ENCODE measurements at places on chromosomes 4 and X.
A peak's percentile ranks its signal among the peaks of the same experiment; 100 is the strongest.

- DNase-seq, result no peak
These were observed 27.2 kb downstream of the HTR2C start for GRCh38 chrX:114611018-114611619.

GRCh38 chrX:1411326-1411725 lies 19.4 kb upstream of the SLC25A6 start:
- no peak for DNase-seq

DNA sequence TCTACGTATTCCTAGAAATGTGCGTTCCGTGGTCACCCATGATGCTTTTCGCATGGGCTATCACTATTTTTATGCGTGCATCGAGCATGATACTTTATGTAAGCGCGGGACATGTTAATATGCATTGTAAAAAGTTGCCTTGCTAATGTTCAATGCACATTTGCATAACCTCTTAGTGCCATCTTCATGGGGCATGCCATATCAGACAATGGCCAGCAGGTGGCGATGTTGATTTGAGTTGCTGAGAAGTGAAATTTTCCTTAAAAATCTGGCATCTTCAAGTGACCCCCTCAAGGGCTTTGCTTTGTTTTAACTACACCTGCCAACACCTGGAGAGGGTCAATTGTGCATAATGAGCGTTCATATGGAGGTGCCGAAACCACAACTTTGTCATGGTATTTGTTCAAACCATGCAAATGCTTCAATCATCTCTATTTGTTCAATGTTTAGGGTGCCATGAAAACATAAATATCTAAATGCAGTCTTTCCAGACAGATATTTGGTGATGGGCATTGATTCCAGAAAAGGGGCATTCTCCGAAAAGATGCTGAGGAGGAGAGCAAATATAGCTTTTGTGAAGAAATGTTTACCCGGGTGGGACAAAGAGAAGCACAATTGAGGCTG lies 833.9 kb upstream of the PRKX start:
- no peak for DNase-seq

DNA sequence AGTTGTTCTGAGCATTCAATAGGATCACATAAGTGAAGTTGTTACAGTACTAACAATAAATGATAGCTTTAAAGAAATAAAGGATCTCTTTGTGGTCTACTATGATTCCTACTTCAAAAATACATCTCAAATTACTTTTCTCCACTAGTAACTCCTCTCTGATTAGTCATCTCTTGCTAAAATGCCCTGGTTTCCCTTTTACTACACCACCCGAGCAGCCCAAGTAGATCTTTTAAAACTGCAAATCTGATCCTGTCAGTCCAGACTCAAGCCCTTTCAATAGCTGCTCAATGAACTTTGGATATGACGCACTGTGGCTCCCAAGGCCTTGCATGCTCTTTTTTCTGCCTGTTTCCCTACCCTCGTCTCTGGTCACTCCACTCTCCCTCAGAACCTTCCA lies 97.5 kb downstream of the MAOA start:
- no peak for DNase-seq

- peak; percentile 77 for DNase-seq
These were observed 23.2 kb upstream of the AASDH start for GRCh38 chr4:56410247-56411062.

- DNase-seq, result no peak
These were observed 78.2 kb downstream of the IL21 start for GRCh38 chr4:122542411-122543236.

DNA sequence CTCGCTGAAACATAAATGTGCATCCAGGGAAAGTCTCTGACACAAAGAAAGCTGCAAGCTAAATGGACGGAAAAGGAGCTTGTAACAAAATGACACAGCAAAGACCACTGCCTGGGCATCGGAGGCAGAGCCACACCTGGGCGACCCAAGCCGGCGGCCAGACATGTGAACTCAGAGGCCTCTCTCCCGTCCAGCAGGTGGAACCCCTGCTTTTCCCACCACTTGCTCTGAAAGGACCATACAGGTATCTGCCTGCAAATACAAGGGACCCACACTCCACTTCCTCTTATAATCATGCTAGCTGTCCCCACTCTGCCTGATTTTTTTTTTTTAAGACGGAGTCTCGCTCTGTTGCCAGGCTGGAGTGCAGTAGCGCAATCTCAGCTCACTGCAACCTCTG lies 12.0 kb downstream of the CPLX1 start:
- DNase-seq, result no peak

DNA sequence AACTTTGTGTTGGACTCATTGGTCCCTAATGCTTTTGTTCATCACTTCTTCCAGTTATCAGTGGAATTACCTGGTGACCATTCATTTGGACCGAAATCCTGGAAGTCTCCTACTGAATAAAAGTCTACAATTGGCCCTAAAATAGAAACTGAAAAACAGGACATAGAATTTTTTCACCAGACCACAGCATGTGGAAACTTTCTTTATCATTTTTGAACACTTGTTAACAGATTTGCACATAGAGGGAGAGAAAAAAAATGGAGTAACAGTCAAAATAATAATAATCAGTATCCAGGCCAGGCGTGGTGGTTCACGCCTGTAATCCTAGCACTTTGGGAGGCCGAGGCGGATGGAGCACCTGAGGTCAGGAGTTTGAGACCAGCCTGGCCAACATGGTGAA lies 7.1 kb downstream of the EPGN start:
- no peak for DNase-seq

GRCh38 chr4:114488301-114488982 lies 110.2 kb upstream of the UGT8 start:
- DNase-seq, result no peak

GRCh38 chr4:103111598-103111997 lies 12.0 kb upstream of the BDH2 start:
- DNase-seq, result no peak

GRCh38 chr4:65597697-65598096 lies 72.6 kb downstream of the EPHA5 start:
- DNase-seq, result no peak

GRCh38 chr4:54482529-54483200 lies 175.1 kb upstream of the KIT start:
- no peak for DNase-seq

DNA sequence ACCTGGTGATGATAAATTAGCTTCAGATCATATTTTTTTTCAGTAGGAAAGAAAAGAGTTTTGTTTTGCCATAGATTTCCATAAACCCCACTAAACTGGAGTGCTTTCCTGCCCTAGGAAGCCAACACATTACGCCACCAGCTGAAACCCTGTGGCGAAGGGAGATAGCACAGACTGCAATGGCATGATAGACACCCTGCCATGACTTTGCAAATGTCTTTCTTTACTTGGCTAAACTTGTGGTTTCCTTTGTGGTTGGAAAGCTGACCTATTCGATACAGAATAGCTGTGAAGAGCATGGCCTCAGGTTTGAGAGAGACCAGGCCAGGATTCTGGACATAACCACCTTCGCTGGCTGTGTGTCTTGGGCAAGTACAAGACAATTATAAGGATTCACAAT lies 19.1 kb downstream of the MFAP3L start:
- DNase-seq, result no peak

- no peak for DNase-seq
These were observed 195.2 kb upstream of the EPHA5 start for GRCh38 chr4:65865489-65865888.

DNA sequence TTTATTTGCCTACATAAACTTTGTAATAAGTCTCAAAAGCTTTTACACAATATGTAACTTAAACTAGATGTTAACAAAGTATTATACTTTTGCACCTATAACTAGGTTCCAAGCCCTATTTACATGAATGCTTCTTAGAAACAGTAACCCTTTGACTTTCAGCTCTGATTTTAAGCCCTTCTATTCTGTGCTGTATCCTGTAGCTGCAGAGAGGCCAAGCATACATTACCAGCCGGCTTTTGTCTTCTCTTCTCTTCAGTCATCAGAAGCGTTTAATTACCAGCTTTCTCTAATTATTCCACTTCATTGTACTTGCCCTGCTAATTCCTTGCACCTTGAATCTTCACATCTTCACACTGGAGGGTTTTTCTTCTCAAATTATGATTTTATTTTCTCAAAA lies 403.1 kb downstream of the PDGFC start:
- DNase-seq, result no peak

GRCh38 chrX:74490247-74490646 lies 69.0 kb downstream of the SLC16A2 start:
- DNase-seq, result no peak

DNA sequence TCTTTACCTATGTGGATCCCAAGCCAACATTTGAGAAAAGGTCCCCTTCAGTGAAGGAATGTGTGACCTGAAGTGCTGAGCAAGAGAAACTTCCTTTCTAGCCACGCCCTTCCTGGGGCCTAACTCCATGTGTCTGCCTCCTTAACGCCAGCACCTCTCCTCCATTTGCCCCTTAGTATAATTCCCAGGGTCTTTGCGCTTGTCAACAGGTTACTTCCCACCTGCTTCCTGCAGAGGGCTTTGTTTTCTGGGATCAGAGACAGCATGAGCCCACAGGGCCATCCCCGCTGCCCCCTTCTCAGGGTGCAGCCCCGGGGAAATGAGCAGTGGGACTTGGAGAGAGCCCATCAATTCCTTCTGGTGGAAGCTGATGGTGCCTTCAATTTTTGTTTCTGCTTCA lies 45.9 kb upstream of the DRD5 start:
- no peak for DNase-seq

DNA sequence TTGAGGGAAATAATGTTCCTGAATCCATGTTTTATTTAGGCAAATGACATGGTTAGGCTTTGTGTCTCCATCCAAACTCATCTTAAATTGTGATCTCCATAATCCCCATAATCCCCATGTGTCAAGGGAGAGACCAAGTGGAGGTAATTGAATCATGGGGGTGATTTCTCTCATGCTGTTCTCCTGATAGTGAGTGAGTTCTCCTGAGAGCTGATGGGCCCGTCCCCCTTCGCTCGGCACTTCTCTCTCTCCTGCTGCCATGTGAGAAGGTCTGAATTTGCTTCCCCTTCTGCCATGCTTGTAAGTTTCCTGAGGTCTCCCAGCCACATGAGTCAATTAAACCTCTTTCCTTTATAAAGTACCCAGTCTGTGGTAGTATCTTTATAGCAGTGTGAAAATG lies 563.0 kb upstream of the NR3C2 start:
- no peak for DNase-seq

DNA sequence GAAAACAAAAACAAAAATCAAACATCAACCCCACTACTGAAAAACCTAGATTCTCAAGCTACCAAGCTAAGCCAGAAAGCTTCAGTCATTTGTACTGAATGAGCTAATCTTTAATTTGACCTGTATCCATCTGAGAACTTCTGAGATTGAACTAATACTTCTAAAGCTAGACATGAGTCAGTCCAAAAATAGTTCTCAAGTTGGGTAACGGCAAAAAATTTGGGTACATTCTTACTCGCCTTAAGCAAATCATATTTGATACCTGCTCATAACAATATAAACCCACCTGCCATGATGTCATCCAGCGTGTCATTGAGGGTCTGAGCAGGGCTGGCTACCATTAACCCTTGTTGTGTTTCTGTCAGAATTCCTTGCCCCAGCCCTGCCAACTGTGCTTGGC lies 69.7 kb upstream of the COX18 start:
- DNase-seq, result no peak

DNA sequence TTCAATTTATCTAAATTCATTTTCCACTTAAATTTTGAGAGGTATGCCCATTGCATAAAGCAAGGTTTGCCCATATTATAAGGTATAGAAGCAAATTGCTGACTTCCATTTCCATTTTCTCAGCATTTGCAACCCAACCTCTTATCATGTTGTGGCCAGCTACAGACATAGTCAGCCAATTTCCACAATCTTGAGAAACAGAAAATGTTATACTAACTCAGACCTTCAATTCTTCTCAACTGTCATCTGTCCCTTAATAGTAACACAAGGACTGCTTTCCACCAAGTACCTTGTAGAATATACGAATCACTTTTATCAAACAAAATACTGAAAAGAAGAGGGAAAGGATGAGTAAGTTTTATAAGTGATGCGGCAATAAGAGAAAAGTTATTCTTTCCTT lies 11.2 kb upstream of the GRIA3 start:
- no peak for DNase-seq

- DNase-seq, result no peak
These were observed 25.1 kb downstream of the RRAGB start for GRCh38 chrX:55742649-55743048.

DNA sequence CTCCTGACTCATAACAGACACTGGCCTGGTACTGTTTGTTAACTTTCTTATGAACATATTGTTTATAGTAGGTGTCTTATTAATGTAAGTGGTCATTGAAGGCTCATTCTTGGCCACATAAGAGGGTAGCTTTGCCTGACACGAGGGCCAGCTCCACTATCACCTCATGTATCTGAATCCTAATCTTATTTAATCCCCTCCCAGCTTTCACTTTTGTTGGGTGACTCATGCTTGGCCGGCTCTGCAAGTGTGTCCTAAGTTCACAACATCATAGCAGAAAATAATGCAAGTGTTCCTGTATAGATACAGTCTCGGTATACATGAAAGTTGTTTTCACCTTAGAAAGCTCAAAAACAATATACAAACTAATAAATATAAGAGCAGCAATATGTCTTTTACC lies 283.8 kb downstream of the IQCM start:
- DNase-seq, result no peak

Data from NCI-H2081 treated with DMSO at 0.1 percent for 48 hours (cell line).